ENCODE measurements at places on chromosomes 1 and 21. TPM values are rescaled to one million over a fixed set of nuclear protein-coding genes. Genes with fewer than 3 reads are reported as not detected.

DNA sequence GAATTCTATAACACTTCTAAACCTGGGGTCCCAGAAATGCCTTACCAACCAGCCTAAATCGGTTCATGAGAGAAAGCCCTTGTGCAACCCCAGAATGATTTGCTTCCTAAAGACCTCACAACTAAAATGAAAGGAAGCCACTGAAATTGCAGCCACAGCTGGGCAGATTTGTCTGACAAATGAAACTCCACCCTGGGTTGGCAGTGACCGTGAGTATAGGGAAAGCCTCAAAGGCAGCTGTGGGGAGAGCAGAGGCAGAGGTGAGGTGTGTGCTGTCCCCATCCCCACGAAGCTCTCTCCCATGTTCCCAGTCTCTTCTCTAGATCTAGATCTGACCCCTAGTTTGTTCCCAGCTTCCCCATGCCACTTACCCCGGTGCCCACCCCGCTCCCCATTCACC, 23.1 kb downstream of the RHBDL2 start:
- no peak for DNase-seq

The CFAP57 gene
- 0.11 TPM for total RNA-seq

DNA sequence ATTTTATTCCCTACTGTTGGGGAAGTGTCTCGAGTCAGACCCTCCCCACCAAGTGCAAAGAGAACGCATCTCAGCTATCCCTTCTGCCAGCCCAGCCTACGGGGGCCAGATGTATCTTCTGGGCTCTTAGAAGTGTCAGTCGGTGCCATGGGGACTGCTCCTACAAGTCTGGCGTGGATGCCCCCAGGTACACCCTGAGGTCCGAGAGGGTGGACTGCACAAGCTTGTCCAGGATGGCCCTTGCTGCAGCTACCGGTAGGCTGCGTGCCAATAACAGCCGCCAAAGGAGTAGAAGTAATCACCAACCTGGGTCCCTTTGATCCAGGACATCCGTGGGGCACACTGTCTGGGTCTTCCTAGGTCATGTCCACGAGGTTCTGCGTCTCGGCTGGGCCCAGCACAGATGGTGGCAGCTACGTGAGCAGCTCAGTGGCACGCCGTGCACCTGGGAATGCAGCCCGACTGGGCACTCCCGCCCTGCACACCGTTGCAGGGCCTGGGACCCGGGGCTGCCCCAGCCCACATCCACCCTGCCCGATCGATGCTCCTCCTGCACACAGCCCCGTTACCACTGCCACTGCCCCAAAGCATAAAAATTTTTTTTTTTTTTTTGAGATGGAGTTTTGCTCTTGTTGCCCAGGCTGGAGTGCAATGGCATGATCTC, 8.8 kb upstream of the SSU72 start:
- DNase-seq, result no peak

GRCh38 chr1:10818262-10819197, 22.1 kb upstream of the CASZ1 start:
- no peak for DNase-seq

GRCh38 chr1:1157914-1158710, 15.6 kb upstream of the TTLL10 start:
- DNase-seq, result no peak

DNA sequence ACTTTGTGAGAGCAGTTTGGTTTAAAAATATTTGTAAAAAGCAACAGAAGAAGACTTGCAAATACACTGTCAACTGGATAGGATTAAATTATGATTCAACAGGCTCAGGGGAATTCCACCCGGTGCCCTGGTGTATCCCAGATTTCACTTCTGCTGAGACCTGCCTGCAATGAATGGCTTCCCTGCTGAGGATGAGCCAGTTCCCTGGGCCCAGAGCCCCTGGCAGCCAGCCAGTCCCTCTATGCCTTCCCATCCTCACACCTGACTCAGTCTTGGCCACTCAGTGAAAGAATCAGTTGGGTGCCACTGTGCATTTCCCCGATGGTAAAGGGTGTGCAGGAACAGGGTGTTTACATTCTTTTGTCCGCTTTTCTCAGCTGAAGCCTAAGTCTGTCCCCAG, 64.4 kb downstream of the KCTD3 start:
- no peak for DNase-seq

The AMY1B gene
- not detected for total RNA-seq

- DNase-seq, result no peak
Measured at GRCh38 chr1:23325393-23325792, 18.7 kb downstream of the HNRNPR start.

The RPE65 gene
- total RNA-seq, result 0.95 TPM

The OBSCN gene
- 191 TPM for total RNA-seq

DNA sequence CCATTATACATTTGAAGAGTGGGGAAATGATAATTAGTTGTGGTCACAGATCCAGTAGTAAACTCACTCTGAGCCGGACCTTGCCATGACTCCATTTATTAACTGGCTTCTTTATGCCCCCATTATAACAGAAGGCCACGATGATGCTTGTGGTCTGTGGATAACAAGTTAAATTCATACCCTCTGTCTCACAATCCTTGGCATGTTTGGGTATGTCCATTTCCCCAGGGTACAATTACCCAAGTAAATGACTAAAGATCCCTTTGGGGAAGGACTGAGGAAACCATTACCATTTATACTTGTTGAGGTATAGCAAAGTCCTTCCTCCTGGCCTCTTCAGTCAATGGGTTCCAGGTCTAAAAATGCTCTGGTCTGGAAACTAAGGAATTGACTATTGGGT, 7.3 kb upstream of the USP1 start:
- no peak for DNase-seq

DNA sequence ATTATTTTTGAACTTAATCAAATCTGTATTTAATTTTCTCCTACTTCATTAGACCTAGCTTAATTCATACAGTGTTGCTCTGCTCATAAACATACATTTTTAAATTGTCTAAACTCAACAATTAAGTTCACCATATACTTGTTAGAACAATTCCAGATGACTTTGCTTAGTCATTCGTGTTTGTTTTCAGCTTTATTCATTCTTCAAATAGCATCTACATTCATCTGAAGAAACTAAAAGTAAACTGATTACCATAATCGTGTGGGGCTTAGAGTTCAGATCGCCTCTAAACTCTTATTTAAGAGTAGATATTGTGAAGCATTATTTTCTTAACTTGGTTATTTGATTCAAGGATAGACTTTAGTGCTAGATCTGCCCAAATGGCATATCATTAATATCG, 34.4 kb downstream of the KLHL20 start:
- no peak for DNase-seq

The NECTIN4 gene
- total RNA-seq, result not detected

The CD2 gene
- not detected for total RNA-seq

DNA sequence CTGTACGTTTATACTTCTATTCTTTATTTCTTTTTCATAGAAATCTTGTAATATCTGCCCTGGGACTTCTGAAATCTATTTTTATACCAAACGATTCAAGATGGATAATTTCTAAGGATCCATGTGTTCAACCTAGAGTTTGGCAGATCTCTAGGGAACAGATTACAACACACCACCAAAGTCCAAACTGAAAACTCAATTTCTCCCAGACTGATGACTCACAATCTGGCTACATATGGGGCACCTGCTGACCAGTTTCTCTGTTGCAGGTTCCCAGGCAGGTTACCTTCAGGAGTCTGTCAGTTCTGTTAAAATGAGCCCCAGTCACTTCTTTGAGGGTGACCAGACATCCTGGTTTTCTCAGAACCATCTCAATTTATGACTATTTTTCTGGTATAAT, 439.4 kb downstream of the GPATCH2 start:
- no peak for DNase-seq

DNA sequence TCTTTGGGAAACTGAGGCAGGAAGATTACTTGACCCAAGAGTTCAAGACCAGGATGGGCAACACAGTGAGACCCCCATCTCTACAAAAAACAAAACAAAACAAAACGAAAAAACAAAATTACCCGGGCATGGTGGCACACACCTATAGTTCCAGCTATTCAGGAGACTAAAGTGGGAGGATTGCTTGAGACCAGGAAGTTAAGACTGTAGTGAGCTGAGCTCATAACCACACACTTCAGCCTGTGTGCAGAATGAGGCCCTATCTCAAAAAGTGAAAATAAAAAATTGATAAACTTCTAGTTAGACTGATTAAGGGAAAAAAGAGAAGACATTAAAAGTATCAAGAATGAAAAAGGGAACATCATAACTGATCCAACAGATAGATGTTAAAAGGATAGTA, 154.0 kb downstream of the RHOU start:
- DNase-seq, result no peak

DNA sequence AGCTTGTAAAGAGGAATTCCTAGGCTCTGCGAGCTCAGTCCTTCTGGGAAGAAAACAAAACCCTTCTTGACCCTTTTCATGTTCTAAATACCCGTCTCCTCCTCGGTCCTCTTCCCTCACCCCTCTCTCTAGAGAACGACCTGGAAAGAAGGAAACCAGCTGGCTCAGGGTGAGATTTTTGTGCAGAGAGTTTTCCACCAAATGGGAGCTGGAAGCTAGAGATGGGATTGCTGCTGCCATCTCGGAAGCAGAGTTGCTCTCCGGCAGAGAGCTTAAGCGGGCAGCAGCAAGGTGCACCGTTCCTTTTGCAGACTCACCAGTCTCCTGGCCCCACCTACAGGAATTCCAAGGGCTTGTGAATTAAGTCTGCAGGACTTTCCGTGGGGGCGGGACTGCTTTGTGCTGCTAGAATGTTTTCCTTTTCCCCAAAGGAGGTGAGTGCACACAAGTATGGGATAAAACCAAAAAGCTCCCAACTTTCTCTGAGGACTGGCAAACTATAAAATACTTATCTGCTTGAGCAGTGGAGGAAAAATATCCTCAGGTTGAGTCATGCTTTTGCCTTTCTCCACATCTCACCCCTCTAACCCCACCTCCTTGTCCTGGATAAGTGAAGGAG, 29.1 kb upstream of the KIAA0040 start:
- peak; percentile 14 for DNase-seq

DNA sequence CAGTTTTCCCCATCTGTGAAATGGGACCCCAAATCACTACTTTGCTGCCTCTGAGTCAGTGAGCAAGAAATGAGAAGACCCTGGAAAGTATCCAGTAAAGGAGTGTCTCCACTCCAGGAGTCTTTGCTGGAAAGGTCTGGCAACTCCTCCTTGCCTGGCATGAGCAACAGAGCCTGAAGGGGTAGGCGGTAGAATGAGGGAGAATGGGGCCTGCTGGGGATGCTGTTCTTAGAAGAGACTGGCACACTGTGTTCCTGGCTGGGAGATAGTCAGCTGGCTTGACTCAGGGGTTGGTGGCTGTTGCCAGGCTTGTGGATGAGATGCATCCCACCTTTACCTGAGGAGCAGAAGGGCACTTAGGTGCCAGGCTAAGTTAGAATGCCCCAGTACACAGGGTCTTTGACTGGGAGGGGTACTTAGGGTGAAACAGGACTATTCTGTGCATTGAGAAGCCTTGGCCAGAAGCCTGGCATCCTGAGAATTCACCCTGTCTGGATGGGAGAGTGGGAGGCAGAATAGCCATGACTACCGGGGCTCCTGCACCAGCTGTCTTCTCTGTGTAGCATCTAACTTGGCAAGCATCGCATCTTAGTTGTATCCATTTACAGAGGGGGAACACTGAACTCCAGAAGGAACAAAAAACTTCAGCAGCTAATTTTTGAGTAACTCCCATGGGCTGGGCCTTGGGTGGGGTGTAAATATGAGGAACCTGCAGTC, 2.5 kb downstream of the MFSD2A start:
- no peak for DNase-seq

- DNase-seq, result no peak
Measured at GRCh38 chr1:96565546-96565945, 156.0 kb upstream of the PTBP2 start.

The ZNF672 gene
- total RNA-seq, result 66.3 TPM

GRCh38 chr21:33109574-33110339, 39.8 kb downstream of the OLIG1 start:
- DNase-seq, result no peak

The PCBP3 gene
- 4.3 TPM for total RNA-seq

- peak; percentile 76 for DNase-seq
Measured at GRCh38 chr1:229514578-229515275, 6.6 kb upstream of the NUP133 start.

The LCE6A gene
- not detected for total RNA-seq

The OR2G6 gene
- not detected for total RNA-seq

The CA14 gene
- total RNA-seq, result 34.8 TPM

DNA sequence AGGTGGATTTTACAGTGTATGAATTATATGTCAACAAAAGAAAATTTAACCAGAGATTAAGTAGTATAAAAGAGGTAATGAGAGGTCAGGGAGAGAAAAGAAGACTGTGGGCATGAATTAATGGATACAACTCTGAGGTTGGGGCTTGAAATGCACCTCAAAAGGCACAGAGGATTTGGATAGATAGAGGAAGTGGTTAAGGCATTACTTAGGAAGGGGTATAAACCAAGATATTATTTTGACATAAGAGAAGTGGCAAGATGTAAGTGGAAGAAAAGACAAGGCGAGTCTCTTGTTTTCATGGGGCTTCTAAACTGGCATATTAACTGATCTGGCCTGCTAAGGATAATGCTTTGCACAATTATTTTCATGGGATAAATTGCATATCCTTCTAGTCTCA, 34.1 kb downstream of the RAP1A start:
- DNase-seq, result no peak

- no peak for DNase-seq
Measured at GRCh38 chr1:66183400-66183799, 350.6 kb upstream of the SGIP1 start.

GRCh38 chr1:216325336-216325735, 97.9 kb downstream of the USH2A start:
- DNase-seq, result no peak

- no peak for DNase-seq
Measured at GRCh38 chr21:42158846-42159245, 60.1 kb upstream of the ABCG1 start.

The KRTAP11-1 gene
- not detected for total RNA-seq

- no peak for DNase-seq
Measured at GRCh38 chr21:36236052-36236730, 79.6 kb downstream of the DOP1B start.

GRCh38 chr1:147109762-147110161, 62.5 kb downstream of the PRKAB2 start:
- no peak for DNase-seq

- no peak for DNase-seq
Measured at GRCh38 chr1:94553323-94553730, 11.8 kb upstream of the F3 start.

- DNase-seq, result peak; percentile 74
Measured at GRCh38 chr1:235908742-235909520, 42.2 kb upstream of the LYST start.

GRCh38 chr1:51679435-51679834, 62.5 kb downstream of the OSBPL9 start:
- no peak for DNase-seq

- no peak for DNase-seq
Measured at GRCh38 chr1:236471096-236471495, 52.7 kb upstream of the LGALS8 start.

DNA sequence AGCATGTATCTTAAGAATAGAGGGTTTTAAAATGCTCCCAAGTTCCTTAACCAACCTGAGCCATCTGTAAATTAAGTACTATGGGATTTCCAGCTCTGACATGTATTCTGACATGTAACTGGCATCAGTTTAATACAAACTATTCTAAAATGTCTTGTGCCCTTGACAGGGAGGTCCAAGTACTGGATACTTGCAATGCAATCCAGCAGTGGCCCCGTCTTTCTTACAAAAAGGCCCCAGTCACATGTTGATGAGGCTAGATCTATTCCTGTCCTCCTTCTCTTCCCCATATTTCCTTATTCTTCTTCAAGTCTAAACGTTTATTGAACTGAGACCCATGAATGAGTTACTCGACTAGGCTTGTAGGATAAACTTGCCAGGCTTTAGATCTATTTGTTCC, 46.4 kb downstream of the MRPL39 start:
- DNase-seq, result no peak

The EXO5 gene
- total RNA-seq, result 6.3 TPM

- DNase-seq, result no peak
Measured at GRCh38 chr1:169117599-169117998, 11.1 kb downstream of the ATP1B1 start.

GRCh38 chr1:109242387-109242786, 7.0 kb upstream of the CELSR2 start:
- peak; percentile 60 for DNase-seq

The GJC2 gene
- total RNA-seq, result 0.51 TPM

All from cardiac muscle cell (in vitro differentiated cells and primary cell).